ENCODE measurements at places on chromosomes 4 and X.

GRCh38 chrX:84710611-84711010 is 208.4 kb upstream of the HDX start:
- H3K4me1 ChIP-seq = no peaks in the 10 kb centered on the region
- H3K4me3 ChIP-seq = no peak overlapping the region
- no peaks in the 10 kb centered on the region for H3K36me3 ChIP-seq

- no peaks in the 10 kb centered on the region for H3K27me3 ChIP-seq
- H3K27ac ChIP-seq = no peak overlapping the region
- H3K36me3 ChIP-seq = no peaks in the 10 kb centered on the region
- H3K4me1 ChIP-seq = no peaks in the 10 kb centered on the region
- DNase-seq = no peak
Observed at GRCh38 chr4:73711989-73712388, 28.4 kb upstream of the CXCL8 start.

DNA sequence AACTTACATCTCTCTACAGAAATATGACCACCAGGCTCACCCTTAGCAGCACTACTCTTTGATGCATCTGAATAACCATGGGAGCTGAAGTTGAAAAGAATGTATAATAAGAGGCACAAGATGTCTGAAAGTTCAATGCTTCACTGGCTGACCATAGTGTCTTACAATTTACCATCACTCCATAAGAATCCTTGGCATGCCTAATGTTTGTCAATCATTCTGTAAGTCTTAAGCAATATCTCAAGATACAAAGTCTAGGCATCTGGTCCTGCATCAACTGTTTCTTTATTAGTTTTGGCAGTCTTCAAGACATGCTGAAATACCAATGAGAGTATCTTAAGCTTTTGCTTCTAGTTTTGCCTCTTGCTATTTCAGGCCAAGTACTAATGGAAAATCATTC is 755.5 kb downstream of the STIM2 start:
- no peak overlapping the region for H3K27ac ChIP-seq
- no peaks in the 10 kb centered on the region for H3K4me1 ChIP-seq
- no peak overlapping the region for H3K4me3 ChIP-seq
- no peaks in the 10 kb centered on the region for H3K36me3 ChIP-seq
- no peaks in the 10 kb centered on the region for H3K27me3 ChIP-seq

GRCh38 chrX:115339441-115340025 is 50.0 kb downstream of the LUZP4 start:
- no peaks in the 10 kb centered on the region for H3K36me3 ChIP-seq
- H3K27ac ChIP-seq = no peak overlapping the region
- no peak for DNase-seq
- no peaks in the 10 kb centered on the region for H3K27me3 ChIP-seq

GRCh38 chrX:153953342-153953830 is 8.9 kb upstream of the RENBP start:
- H3K27me3 ChIP-seq = no peaks in the 10 kb centered on the region
- no peak overlapping the region for H3K27ac ChIP-seq

- no peaks in the 10 kb centered on the region for H3K27me3 ChIP-seq
- H3K4me3 ChIP-seq = no peak overlapping the region
- no peak for DNase-seq
- no peaks in the 10 kb centered on the region for H3K4me1 ChIP-seq
- H3K27ac ChIP-seq = no peak overlapping the region
- H3K36me3 ChIP-seq = no peaks in the 10 kb centered on the region
Observed at GRCh38 chrX:22134681-22135080, 102.6 kb downstream of the PHEX start.

DNA sequence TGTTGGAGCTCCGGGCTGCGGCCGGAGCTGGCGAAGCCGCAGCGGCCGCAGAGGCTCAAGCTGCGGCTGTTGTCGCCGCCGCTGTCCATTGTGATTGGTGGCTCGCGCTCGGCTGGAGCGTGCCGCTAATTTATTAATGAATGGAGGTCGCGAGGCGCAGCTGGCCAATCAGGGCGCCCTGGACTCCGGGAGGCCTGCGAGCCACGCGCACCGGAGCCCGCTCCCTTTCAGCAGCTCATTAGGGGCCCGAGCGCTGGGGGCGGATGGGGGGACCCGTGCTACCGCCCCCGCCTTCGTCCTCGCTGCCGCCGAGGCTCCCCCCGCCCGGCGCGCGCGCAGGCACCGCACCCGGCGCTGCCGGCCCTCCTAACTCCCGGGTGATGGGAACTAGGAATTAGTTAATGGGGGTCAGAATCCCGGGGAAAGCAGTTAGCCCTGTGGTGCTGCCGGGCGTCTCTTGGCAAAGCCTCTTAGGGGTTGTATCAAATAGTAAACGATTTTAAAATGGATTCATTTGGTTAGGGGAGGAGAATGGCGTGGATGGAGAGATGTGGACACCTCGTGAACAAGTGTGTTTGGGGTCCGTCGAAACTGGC is 589 bp upstream of the NEUROG2 start:
- H3K36me3 ChIP-seq = no peaks in the 10 kb centered on the region
- H3K27me3 ChIP-seq = peaks cover 89% of the 10 kb centered on the region
- peak overlapping the region; percentile 23 for H3K4me3 ChIP-seq
- peaks cover 31% of the 10 kb centered on the region for H3K4me1 ChIP-seq
- H3K27ac ChIP-seq = no peak overlapping the region

GRCh38 chrX:153333266-153333665 is 687 bp upstream of the ZNF275 start:
- peaks cover 25% of the 10 kb centered on the region for H3K4me1 ChIP-seq
- no peaks in the 10 kb centered on the region for H3K36me3 ChIP-seq
- DNase-seq = no peak
- no peaks in the 10 kb centered on the region for H3K27me3 ChIP-seq
- H3K4me3 ChIP-seq = peak overlapping the region; percentile 41

- H3K36me3 ChIP-seq = no peaks in the 10 kb centered on the region
- DNase-seq = peak; percentile 53
- peaks cover 14% of the 10 kb centered on the region for H3K4me1 ChIP-seq
- no peak overlapping the region for H3K4me3 ChIP-seq
- no peaks in the 10 kb centered on the region for H3K27me3 ChIP-seq
Observed at GRCh38 chr4:95155759-95156451, 392.9 kb downstream of the UNC5C start.

- no peaks in the 10 kb centered on the region for H3K36me3 ChIP-seq
- DNase-seq = no peak
- H3K27ac ChIP-seq = no peak overlapping the region
- no peak overlapping the region for H3K4me3 ChIP-seq
- no peaks in the 10 kb centered on the region for H3K4me1 ChIP-seq
Observed at GRCh38 chr4:71361476-71361875, 22.7 kb downstream of the SLC4A4 start.

DNA sequence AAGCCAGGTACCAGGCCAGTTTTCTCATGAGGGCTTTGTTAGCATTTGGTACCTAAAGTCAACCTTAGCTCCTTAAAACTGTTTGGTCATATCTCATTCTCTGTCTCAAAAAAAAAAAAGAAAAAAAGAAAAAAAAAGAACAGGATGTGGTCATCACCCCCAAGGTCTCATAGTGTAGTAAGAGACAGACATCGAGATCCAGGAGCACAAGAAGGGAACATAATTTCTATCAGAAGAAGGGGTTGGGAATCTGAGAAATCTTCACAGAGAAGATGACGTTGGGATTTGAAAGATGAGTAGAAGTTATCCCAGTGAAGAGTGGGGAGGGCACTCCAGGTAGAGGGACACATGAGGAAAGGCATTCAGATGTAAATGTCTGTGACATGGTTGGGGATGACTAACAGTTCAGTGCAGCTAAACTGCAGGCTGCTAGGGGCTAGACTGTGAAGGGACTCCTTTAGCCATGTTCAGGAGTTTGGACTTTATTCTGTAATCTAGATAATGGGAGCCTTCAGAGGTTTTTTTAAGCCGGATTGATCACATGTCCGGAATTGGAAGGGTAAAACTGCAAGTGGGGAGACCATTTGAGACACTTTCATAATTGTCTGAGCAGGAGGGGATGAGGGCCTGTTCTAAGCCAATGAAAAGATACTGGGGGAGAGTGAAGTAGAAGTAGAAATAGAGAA is 26.9 kb upstream of the GJB1 start:
- no peaks in the 10 kb centered on the region for H3K27me3 ChIP-seq
- DNase-seq = peak; percentile 44
- H3K36me3 ChIP-seq = no peaks in the 10 kb centered on the region
- peaks cover 12% of the 10 kb centered on the region for H3K4me1 ChIP-seq
- H3K4me3 ChIP-seq = peak overlapping the region; percentile 47

GRCh38 chr4:73619346-73619745 is 890 bp downstream of the RASSF6 start:
- H3K27ac ChIP-seq = no peak overlapping the region
- H3K27me3 ChIP-seq = no peaks in the 10 kb centered on the region
- no peaks in the 10 kb centered on the region for H3K36me3 ChIP-seq
- H3K4me1 ChIP-seq = no peaks in the 10 kb centered on the region
- H3K4me3 ChIP-seq = no peak overlapping the region

- no peaks in the 10 kb centered on the region for H3K27me3 ChIP-seq
- DNase-seq = no peak
- no peaks in the 10 kb centered on the region for H3K4me1 ChIP-seq
- no peak overlapping the region for H3K27ac ChIP-seq
Observed at GRCh38 chr4:76758290-76758882, 139.6 kb downstream of the SOWAHB start.

- no peaks in the 10 kb centered on the region for H3K4me1 ChIP-seq
- no peak overlapping the region for H3K27ac ChIP-seq
- DNase-seq = no peak
- no peaks in the 10 kb centered on the region for H3K36me3 ChIP-seq
- H3K4me3 ChIP-seq = no peak overlapping the region
Observed at GRCh38 chrX:63686878-63687714, 97.9 kb downstream of the ARHGEF9 start.

DNA sequence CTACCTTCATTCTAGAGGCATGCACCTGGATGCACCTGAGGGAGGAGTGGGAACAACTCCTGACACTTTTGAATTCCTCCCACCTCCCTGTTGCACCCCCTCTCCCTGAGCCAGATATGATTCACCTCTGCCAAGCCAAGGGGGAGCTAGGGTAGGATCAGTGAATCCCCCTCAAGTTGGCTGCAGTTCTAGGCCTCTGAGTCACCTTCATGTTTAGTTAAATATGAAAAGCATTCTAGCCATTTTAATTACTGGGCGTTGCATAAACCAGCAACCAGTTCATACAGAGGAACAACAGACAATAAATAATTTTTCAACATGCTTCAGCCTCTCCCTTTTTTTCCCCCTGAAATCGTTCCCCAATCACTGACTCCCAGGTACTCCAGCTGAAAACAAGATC is 1440.2 kb downstream of the ADGRL3 start:
- DNase-seq = no peak
- no peak overlapping the region for H3K27ac ChIP-seq
- no peaks in the 10 kb centered on the region for H3K4me1 ChIP-seq
- H3K4me3 ChIP-seq = no peak overlapping the region
- no peaks in the 10 kb centered on the region for H3K36me3 ChIP-seq

DNA sequence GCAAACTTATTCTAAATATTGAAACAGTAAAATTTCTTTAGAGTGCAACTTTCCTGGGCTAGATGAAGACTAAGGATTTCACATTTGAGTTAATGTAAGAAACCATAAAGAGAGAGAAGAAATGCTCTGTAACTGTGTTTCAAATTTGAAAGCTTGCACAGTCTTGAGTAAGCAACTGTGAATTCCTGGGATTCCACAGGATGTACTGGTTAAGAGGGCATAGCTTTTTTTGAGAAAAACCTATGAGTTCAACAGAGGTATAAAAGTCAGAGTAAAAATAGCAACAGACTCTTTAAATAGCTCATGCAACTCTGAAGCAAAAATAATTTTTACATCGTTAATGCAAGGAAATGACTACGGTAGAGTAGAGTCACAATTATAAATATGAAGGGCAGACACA is 25.5 kb downstream of the ZNF330 start:
- no peak overlapping the region for H3K27ac ChIP-seq
- H3K27me3 ChIP-seq = no peaks in the 10 kb centered on the region
- H3K4me1 ChIP-seq = no peaks in the 10 kb centered on the region
- DNase-seq = no peak
- no peaks in the 10 kb centered on the region for H3K36me3 ChIP-seq
- no peak overlapping the region for H3K4me3 ChIP-seq

- no peaks in the 10 kb centered on the region for H3K36me3 ChIP-seq
- no peaks in the 10 kb centered on the region for H3K27me3 ChIP-seq
- no peak overlapping the region for H3K27ac ChIP-seq
- DNase-seq = no peak
- H3K4me1 ChIP-seq = no peaks in the 10 kb centered on the region
Observed at GRCh38 chrX:57528670-57529255, 63.0 kb upstream of the ZXDB start.

DNA sequence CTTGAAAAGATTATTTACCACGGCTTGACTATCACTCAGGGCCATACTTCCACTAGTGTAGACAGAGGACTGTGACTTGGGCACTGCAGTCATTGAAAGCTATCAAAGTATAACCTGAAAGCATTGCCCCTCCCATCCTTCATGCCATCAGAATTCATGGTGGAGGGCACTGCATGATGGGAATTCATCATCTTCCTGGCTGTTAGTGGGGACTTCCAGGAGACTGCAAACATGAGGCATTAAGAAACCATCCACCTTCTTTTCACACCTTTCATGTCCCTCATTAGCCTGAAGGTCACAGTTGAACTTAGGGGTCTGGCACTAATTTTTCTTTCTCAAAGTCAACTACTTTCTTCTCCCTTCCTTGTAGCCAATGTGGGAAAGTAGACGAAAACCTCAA is 25.8 kb downstream of the VSIG4 start:
- peaks cover 74% of the 10 kb centered on the region for H3K4me1 ChIP-seq
- H3K4me3 ChIP-seq = no peak overlapping the region
- no peak for DNase-seq
- H3K27me3 ChIP-seq = no peaks in the 10 kb centered on the region
- peak overlapping the region; percentile 70 for H3K27ac ChIP-seq
- no peaks in the 10 kb centered on the region for H3K36me3 ChIP-seq

GRCh38 chr4:26803211-26803861 is 57.3 kb upstream of the STIM2 start:
- no peak overlapping the region for H3K4me3 ChIP-seq
- DNase-seq = no peak
- no peaks in the 10 kb centered on the region for H3K27me3 ChIP-seq
- H3K4me1 ChIP-seq = no peaks in the 10 kb centered on the region

GRCh38 chrX:80876877-80877276 is 67.2 kb upstream of the BRWD3 start:
- DNase-seq = no peak
- no peak overlapping the region for H3K4me3 ChIP-seq
- H3K27ac ChIP-seq = no peak overlapping the region
- no peaks in the 10 kb centered on the region for H3K4me1 ChIP-seq

GRCh38 chr4:81471298-81471587 is 464 bp downstream of the RASGEF1B start:
- no peaks in the 10 kb centered on the region for H3K27me3 ChIP-seq
- peak overlapping the region; percentile 92 for H3K27ac ChIP-seq
- H3K4me3 ChIP-seq = peak overlapping the region; percentile 92
- DNase-seq = no peak
- peaks cover 24% of the 10 kb centered on the region for H3K4me1 ChIP-seq

DNA sequence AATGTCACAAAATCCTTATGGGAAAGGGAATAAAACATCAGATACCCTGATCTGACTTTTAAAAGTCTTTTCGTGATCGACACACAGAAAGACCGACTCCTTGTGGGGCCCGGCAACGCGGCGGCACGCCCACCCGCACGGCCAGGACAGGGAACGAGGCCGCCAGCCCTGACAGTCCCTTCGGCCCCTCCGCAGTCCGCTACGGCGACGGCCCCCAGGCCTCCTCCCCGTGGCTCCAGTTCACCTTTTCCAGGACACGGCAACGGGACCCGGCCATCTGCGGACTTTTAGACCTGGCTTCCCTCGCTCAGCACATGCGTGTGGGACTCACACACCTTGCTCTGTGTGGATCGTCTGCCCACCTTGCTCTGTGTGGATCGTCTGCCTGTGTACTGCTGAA is 33.6 kb upstream of the GTPBP6 start:
- H3K27me3 ChIP-seq = no peaks in the 10 kb centered on the region
- peaks cover 9% of the 10 kb centered on the region for H3K4me1 ChIP-seq
- H3K36me3 ChIP-seq = no peaks in the 10 kb centered on the region
- H3K4me3 ChIP-seq = no peak overlapping the region
